Activated CD4-positive, alpha-beta T cell treated with anti-CD3 and anti-CD28 coated beads, Interleukin-2, amount 10 ng/mL, durations not matched to agents 7 days and 5 days (primary cell): ENCODE measurements at places on chromosomes 13 and 19. TPM values are rescaled to one million over a fixed set of nuclear protein-coding genes. Genes with fewer than 3 reads are reported as not detected.
A peak's percentile ranks its signal among the peaks of the same experiment; 100 is the strongest.

WDR18 gene
- 39.2 TPM for total RNA-seq

DNA sequence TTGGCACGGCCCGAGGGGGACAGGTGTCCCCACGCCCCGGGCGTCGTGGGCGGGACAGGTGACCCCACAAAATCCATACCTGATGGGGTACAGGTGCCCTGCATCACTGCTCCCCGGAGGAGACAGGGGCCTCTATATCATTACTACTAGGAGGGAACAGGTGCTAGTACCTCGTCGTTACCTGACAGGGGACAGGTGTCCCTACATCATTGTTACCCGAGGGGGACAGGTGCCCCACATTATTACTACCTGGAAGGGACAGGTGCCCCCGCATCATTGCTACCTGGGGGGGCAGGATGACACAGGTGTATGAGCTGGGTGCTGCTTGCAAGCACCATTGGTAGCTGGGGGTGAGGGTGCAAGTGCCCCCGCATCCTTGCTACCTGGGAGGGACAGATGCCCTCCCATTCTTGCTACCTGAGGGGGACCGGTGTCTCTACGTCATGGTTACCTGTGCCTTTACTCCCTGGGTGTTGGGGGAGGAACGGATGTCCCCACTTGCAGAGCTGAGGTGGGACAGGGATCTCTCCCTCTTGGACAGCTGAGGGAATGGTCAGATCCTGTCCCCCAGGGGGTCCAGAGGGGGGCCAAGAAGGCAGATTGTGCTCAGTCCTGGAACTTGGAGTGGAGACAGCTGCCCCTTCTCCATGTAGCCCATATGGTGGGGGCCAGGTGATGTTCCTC is 620 bp downstream of the CRTC1 start:
- H3K36me3 ChIP-seq: no peaks in the 10 kb centered on the region
- DNase-seq: no peak
- H3K27ac ChIP-seq: peak overlapping the region; percentile 57
- no peaks in the 10 kb centered on the region for H3K27me3 ChIP-seq
- peaks cover 21% of the 10 kb centered on the region for H3K4me1 ChIP-seq

DNA sequence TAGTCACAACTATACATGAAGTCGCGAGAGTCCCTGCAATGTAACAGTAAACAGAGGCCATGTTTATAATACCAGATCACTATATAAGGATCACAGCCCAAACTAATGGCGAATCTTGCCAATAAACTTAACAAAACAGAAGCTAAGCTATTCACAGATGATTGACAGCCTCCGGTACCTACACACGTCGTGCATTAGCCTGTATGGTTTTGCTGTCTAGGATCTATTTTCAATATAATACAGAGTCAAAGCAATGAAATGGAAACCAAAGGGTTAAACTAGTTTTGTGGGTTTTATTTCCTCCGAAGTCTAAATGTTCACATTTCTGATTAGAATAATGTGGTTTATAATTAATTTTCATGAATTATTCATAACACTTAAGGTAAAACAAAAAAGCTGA is 10.1 kb downstream of the ANKRD10 start:
- no peaks in the 10 kb centered on the region for H3K27me3 ChIP-seq
- H3K4me3 ChIP-seq: no peak overlapping the region
- H3K36me3 ChIP-seq: peaks cover 55% of the 10 kb centered on the region

ARRDC5 gene
- 1.5 TPM for total RNA-seq

- peak; percentile 79 for DNase-seq
- peaks cover 10% of the 10 kb centered on the region for H3K36me3 ChIP-seq
- no peak overlapping the region for H3K27ac ChIP-seq
- H3K4me1 ChIP-seq: peaks cover 52% of the 10 kb centered on the region
These were observed 47.4 kb upstream of the RCBTB2 start for GRCh38 chr13:48580185-48580803.

GRCh38 chr19:31144075-31144870 is 205.0 kb downstream of the TSHZ3 start:
- DNase-seq: no peak
- H3K36me3 ChIP-seq: no peaks in the 10 kb centered on the region
- H3K27ac ChIP-seq: no peak overlapping the region
- no peak overlapping the region for H3K4me3 ChIP-seq

- peaks cover 13% of the 10 kb centered on the region for H3K4me1 ChIP-seq
- H3K4me3 ChIP-seq: no peak overlapping the region
- DNase-seq: peak; percentile 16
- peaks cover 6% of the 10 kb centered on the region for H3K36me3 ChIP-seq
- H3K27me3 ChIP-seq: no peaks in the 10 kb centered on the region
These were observed 24.9 kb upstream of the WDR18 start for GRCh38 chr19:958967-959855.

DNA sequence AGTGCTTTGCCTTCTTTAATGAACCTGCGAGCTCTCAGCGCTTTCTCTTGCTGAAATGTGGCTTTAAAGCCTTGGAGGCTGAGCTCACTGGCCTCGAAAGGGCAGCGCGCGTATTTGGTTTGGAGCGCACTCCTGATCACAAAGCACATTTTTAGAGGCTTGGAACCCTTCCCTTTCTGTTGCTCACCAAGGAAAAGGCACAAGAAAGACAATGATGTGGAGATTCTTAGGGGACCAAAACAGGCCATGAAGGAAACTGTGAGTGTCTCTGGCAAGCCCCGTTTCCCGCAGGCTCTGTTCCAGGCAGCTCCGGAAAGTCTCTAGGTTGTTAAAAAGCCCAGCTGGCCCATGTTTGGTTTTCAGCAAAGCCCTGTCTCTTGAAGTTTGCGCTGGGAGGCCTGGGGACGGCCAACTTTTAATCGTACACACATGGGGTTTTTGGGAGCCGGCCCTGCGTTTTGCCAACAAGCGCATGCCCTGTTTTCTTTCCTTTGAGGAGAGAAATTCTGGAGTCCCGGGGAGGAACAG is 9.4 kb upstream of the SPC24 start:
- H3K4me3 ChIP-seq: no peak overlapping the region
- no peak for DNase-seq
- no peak overlapping the region for H3K27ac ChIP-seq

PRKCG gene
- 0.45 TPM for total RNA-seq

GRCh38 chr13:110419381-110419791 is 112.3 kb downstream of the COL4A2 start:
- DNase-seq: no peak
- no peak overlapping the region for H3K4me3 ChIP-seq
- H3K27ac ChIP-seq: no peak overlapping the region
- no peaks in the 10 kb centered on the region for H3K36me3 ChIP-seq

DNA sequence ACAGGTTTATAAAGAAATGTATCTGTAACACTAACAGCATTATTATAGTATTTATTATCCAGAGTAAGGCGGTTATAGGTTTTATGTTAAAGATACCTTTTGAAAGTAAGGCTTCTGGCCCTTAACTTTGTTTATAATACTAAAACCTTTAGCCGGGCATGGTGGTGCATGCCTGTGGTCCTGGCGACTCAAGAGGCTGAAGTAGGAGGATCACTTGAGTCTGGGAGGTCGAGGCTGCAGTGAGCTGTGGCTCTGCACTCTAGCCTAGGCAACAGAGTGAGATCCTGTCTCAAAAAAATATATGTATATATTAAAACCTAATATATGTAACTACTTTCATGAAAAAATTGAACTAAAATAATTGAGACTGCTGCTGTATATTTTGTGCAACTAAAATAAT is 98.7 kb upstream of the KLF5 start:
- no peaks in the 10 kb centered on the region for H3K27me3 ChIP-seq
- no peak overlapping the region for H3K27ac ChIP-seq
- no peak for DNase-seq
- no peaks in the 10 kb centered on the region for H3K4me1 ChIP-seq
- peaks cover 21% of the 10 kb centered on the region for H3K36me3 ChIP-seq
- H3K4me3 ChIP-seq: no peak overlapping the region

DNA sequence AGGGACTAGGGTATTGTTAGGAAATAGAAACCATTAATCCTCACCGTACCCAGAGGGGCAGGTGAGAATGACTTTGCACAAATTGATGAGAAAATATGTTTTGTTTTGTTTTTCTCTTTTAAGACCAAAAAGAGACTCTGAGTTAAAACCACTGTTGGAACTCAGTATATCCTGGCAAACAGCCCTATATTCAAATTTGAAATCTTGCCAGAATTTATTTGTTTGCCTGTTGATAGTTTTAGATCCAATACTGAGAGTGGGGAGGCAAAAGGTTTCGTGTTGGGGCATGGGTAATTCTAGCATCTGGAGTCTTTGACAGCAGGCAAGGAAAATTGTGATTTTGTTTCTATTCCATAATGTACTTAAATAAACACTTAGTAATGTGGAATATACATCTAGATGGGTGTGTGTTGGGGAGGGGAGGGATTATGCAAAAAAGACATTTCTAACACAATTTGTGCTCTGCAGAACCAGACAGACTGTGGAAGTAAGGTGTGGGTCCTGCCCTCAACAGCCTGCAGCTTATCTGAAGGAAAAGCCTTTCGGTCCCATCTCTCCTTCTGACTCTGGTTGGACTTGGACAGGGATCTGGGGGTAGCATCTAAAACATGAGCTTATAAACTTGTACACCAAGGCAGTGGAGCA is 190.7 kb downstream of the OXGR1 start:
- no peak overlapping the region for H3K27ac ChIP-seq
- H3K36me3 ChIP-seq: no peaks in the 10 kb centered on the region
- H3K4me3 ChIP-seq: no peak overlapping the region
- no peaks in the 10 kb centered on the region for H3K4me1 ChIP-seq
- H3K27me3 ChIP-seq: no peaks in the 10 kb centered on the region

ZNF606 gene
- 15.3 TPM for total RNA-seq

KLK14 gene
- 0.35 TPM for total RNA-seq

GRCh38 chr13:46893221-46893740 is 3.6 kb downstream of the HTR2A start:
- H3K4me3 ChIP-seq: peak overlapping the region; percentile 58
- H3K36me3 ChIP-seq: no peaks in the 10 kb centered on the region
- peaks cover 68% of the 10 kb centered on the region for H3K27me3 ChIP-seq
- peaks cover 15% of the 10 kb centered on the region for H3K4me1 ChIP-seq

GDF15 gene
- total RNA-seq: not detected

- H3K4me3 ChIP-seq: no peak within 1 kb of the TSS
- H3K4me1 ChIP-seq: peaks cover 20% of the 10 kb centered on the region
- no peak within 1 kb of the TSS for H3K27ac ChIP-seq
- peak; percentile 35 for DNase-seq
- no peaks in the 10 kb centered on the region for H3K27me3 ChIP-seq
- H3K36me3 ChIP-seq: peaks cover 12% of the 10 kb centered on the region
These were observed at the start of gene CRB3 for GRCh38 chr19:6464070-6464873. CRB3 (plus strand) TSS chr19:6464271; CDS start chr19:6464702, 431 bp downstream.

MEGF8 gene
- total RNA-seq: 3.7 TPM

KRTDAP gene
- total RNA-seq: not detected

DNA sequence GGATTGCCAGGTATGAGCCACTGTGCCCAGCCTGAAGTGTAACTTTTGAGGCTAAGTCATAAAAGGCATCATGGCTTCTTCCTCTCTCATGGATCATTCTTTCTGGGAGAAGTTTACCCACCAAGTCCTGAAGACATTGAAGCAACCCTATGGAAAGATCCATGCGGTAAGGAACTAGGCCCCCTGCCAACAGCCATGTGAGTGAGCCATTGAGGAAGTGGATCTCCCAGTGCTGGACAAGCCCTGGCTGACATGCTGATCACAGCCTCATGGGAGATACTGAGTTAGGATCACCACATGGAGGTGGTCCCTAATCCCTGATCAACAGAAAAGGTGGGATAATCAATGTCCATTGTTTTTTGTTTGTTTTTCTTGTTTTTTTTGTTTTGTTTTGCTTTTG is 3.3 kb upstream of the NUDT19 start:
- H3K27me3 ChIP-seq: no peaks in the 10 kb centered on the region
- peaks cover 25% of the 10 kb centered on the region for H3K4me1 ChIP-seq
- H3K4me3 ChIP-seq: no peak overlapping the region
- no peak for DNase-seq

- no peaks in the 10 kb centered on the region for H3K36me3 ChIP-seq
- H3K4me1 ChIP-seq: no peaks in the 10 kb centered on the region
- no peaks in the 10 kb centered on the region for H3K27me3 ChIP-seq
- no peak overlapping the region for H3K4me3 ChIP-seq
These were observed 1016.9 kb downstream of the UQCRFS1 start for GRCh38 chr19:28196101-28196500.

ZNF468 gene
- 16.3 TPM for total RNA-seq

ZNF541 gene
- total RNA-seq: 0.35 TPM

CACNG7 gene
- total RNA-seq: not detected

DNA sequence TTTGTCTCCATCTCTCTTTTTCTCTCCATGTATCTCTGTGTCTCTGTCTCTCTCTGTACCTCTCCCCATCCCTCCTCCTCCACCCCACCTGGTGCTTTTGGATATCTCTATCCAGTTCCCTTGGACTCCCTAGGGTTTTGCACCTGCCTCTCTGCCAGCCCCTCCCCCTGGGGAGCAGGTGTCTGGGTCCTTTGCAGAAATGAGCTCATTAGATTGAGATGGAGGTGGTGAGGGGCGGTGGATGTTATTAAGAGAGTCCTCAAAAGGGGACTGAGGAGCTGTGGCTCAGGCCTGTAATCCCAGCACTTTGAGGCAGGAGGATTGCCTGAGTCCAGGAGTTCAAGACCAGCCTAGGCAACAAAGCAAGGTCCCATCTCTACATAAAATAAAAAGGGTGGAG is 2.1 kb downstream of the KCNN4 start:
- peak overlapping the region; percentile 91 for H3K27ac ChIP-seq
- peak overlapping the region; percentile 79 for H3K4me3 ChIP-seq
- H3K27me3 ChIP-seq: no peaks in the 10 kb centered on the region
- DNase-seq: no peak
- peaks cover 70% of the 10 kb centered on the region for H3K4me1 ChIP-seq

LCP1 gene
- 1,260 TPM for total RNA-seq
